ENCODE measurements at places on chromosomes 3 and 15.

DNA sequence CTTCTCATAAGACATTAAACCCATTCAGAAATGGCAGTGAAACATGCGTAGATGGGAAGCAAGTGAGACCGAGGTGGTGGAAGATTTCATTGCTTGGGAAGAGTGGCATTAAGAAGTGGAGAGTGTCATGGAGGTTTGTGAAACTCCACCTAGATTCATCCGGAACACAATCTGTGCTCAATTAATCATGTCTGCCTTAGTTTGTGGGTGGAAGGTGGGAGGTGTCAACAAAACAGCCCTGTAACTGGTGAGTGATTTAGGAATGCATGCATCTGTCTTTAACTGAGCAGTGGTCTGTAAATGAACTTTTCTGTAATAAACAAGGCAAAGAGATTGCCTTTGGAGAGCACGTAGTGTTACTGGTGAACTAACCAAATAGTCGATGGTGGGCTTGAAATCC, 113.7 kb downstream of the WNT5A start:
- DNase-seq: no peak

GRCh38 chr15:64780600-64781156, 5.3 kb upstream of the RBPMS2 start:
- no peak for DNase-seq

- DNase-seq: no peak
Measured at GRCh38 chr3:106413683-106414082, 544.9 kb upstream of the CBLB start.

GRCh38 chr15:89671687-89672086, 7.5 kb downstream of the PLIN1 start:
- DNase-seq: no peak

DNA sequence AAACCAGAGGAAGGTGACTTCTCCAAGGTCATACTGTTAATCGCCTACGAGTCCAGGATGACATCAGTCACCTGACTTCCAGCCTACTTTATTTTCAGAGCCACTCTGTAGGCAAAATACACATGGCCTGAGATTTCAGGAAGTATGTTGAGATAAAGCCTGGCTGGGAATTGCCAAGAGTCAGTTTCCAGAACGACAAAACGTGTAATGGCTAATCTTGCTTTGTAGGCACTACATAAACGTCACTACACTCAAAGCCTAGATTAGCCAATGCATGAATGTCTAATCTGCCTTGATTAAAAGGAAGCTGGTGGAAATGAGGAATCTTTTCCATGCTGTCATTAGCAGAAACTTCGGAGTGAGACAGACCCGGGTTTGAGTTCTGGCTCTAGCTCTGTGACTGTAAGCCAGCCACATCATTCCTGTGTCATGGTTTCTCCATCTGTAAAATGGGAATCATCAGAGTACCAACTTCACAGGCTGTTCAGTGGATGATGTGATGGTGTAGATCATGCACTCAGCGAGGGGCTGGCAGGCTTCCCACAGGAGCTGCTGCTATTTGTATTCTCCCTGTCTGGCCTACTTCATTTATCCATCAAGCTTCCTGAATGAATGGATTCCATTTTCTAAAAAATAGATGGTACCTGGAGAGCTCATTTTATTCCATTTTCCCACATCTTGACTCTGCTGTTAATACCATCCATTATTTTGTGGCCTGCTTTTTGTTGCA, 241.9 kb downstream of the XXYLT1 start:
- DNase-seq: no peak

DNA sequence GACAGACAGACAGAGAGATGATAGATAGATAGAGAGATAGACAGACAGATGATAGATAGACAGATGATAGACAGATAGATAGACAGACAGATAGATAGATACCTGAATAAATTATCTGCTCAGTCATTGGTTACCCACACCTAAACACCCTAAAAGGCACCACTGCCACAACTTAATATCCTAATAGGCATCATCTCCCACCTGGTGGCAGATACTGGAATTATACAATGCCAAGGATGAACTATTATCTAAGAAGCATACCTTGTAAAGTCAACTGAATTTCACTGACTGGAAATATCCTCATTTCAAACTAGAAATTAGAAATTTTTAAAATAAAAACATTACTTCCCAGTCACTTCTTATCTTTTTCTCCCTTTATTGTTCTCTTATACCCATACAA, 19.4 kb upstream of the ATP8B4 start:
- no peak for DNase-seq

- no peak for DNase-seq
Measured at GRCh38 chr15:33844597-33844996, 123.7 kb upstream of the CHRM5 start.

GRCh38 chr3:135503760-135504686, 461.5 kb upstream of the PPP2R3A start:
- no peak for DNase-seq

DNA sequence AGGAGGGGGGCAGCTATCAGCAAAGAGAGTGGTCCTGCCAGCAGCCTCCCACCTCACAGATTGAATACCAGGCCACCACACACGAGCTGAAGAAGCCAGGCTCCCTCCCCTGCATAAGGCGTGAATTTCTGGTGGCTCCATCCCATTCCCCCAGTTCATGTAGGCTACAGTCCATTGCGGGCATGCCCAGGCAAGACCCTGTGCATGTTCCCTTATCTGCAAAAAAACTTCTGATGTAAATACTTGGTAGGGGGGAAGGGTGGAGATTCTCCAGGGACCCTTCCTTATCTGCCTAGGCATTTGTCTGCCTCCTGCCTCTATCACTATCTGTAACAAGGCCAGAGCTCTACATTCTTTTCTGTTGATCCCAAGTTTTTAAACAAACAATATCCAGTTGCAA, 27.6 kb upstream of the UBP1 start:
- no peak for DNase-seq

GRCh38 chr3:133676336-133677118, 14.8 kb upstream of the TOPBP1 start:
- no peak for DNase-seq

- no peak for DNase-seq
Measured at GRCh38 chr3:128727996-128728395, 2.0 kb downstream of the RAB7A start.

GRCh38 chr15:41930221-41930866, 36.5 kb upstream of the SPTBN5 start:
- DNase-seq: no peak

DNA sequence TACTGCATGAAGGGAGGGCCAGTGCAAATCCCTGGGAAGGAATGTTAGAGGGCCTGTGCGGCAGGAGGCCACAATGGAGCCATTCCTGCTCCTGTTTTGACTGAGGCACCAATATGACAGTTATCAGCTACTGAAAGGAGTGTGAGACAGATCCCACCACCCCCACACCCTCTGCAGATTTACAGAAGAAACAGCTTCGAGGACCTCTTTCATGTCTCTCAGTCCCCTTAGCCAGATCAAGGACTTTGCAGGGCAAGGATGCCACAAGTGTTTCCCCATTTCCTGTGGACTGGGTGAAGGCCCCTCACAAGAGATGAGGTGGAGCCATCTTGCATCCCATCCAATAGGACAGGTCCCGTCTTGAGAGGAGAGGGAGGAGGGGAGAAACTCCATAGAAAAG, 48.5 kb upstream of the RASGRP1 start:
- no peak for DNase-seq

DNA sequence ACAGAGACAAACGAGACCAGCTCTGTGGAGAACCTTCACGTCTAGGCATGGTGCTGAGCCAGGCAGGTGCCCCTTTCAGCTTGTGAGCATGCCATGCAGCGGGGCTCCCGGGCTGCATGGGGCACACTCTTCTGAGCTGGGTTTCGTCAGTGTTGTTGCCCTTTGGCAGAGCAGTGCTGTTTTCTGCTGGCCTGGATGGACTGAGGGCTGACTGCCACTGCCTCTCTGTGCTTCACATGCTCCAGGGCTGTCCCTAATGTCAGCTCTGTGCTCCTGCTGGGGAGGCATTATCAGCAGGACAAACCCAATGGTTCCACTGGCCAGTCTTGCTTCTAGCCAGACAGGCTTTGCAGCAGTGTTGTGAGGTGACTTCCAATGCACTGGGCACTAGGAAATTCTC, 9.5 kb downstream of the GASK1A start:
- no peak for DNase-seq

DNA sequence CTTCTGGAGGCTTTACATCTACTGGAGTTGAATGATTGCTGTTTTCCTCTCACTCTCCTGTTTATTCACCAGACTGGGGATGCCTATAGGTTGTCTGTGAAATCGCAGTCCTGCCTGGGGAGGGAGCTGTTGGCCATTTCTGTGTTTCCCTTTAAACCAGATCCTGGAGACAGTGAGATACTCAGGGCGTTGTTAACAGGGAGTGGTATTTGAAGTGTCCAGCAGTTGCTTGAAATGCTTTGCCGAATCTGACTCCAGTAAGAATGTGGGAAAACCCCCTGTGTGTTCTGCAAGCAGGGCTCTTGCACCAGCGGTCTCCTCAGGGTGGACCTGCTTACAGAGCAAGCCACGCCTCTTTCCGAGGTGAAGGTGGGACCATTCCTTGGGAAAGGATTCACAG, 4.3 kb upstream of the LRRK1 start:
- no peak for DNase-seq

DNA sequence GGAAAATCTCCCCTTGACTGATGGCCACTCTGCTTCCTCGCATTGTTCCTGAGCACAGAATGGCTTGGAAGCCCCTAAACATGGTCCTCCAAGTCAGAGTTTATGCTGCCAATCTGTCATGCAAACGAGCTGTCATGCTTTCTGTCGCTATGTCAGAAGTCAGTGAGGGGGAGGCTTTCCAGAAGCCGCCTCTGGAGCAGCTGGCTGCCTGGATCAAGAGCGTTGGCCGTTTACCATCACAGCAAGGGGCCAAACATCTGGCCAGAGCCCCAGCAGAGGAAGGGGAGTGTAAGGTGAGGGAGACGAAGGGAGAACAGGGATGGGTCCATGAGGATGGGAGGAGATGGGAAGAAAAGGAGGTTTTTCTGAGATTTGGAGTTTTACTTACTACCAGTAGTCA, 372.6 kb upstream of the NR2F2 start:
- DNase-seq: no peak
